ENCODE measurements at places on chromosomes 11 and 22.

DNA sequence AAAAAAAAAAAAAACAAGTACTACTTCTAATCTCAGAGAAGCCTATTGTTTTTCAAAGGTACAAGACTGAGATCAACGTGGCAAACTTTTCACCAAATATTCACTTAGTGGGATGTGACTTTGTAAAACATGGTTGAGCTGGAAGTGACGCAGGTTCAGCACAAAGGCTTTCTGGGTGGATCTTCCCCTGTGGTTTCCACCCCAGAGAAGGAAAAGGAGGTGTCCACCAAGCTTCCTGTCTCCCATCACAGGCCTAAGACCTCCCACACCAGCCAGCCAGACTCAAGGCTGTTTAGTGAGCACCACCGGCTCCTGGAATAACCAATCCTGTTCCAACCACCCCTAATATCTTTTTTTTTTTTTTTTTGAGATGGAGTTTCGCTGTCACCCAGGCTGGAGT is 5.7 kb downstream of the TMEM184B start:
- no peak overlapping the region for H3K4me3 ChIP-seq
- peaks cover 33% of the 10 kb centered on the region for H3K4me1 ChIP-seq
- no peaks in the 10 kb centered on the region for H3K36me3 ChIP-seq
- DNase-seq = peak; percentile 13
- peak overlapping the region; percentile 51 for H3K27ac ChIP-seq
- no peaks in the 10 kb centered on the region for H3K27me3 ChIP-seq

DNA sequence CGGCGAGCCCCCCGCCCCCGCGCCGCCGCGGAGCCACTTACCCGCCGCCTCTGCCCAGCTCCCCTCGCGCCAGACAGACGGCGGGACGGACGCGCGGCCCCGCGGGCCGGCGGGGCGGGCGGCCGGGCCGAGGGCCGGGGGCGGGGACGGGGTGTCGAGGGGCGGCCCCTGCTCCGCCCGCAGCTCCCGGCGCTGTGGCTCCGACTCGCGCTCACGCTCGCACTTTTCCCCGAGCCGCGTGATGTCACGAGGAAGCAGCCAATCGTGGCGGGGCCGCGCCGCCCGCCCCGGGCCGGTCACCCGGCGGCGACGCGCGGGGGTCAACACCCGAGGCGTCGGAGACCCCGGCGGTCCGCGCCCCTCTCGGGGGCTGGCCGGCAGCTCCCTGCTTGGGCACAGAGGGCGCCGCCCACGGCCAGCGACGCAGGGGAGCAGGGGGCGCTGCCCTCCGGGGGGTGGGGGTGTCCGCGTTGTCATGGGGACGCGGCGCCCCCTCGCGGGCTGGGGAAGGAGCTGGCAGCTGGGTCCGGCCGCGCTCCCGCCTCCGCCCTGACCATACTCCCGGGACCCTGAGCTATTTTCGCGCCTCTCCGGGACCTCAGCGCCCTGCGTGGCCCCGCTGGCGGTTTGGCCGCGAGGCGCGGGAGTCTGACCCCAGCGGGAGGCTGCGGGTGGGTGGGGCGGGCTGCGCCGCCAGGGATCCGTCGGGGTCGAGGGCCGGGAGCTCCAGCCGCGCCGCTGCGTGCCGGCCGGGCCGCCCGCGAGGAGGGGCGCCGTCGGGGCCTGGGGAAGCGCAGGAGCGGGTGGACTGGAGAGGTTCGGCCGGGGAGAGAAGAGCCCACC is at the start of gene CHRM4:
Gene CHRM4, minus strand, starts transcription at position 199 of the 843 bp plus-strand sequence. CDS start 5,219 bp downstream, outside the sequence.
- peak within 1 kb of the TSS; percentile 48 for H3K4me3 ChIP-seq
- peaks cover 17% of the 10 kb centered on the region for H3K36me3 ChIP-seq
- H3K27ac ChIP-seq = no peak within 1 kb of the TSS
- peaks cover 38% of the 10 kb centered on the region for H3K4me1 ChIP-seq

DNA sequence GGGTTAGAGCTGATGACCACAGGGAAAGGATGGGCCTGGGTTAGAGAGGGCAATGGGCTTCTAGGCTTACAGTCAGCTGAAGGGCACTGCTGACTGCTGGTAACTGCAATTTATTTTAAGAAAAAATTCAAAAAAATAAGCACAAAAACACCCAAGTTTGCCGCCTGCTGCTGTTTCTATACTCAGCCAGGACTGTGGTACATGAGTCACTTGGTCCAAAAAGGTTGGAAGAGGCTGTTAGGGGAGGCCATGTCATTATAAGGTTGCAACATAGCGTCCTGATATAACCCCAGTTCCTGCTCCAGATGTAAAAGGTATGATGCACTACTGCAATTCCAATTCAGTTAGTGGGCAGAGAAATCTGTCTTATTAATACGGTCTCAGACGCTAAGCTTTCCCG is 98.9 kb downstream of the ETS1 start:
- H3K4me3 ChIP-seq = no peak overlapping the region
- no peaks in the 10 kb centered on the region for H3K4me1 ChIP-seq
- no peak for DNase-seq
- H3K27ac ChIP-seq = peak overlapping the region; percentile 80
- no peaks in the 10 kb centered on the region for H3K27me3 ChIP-seq

GRCh38 chr22:29152954-29153719 is 52.6 kb upstream of the EMID1 start:
- no peaks in the 10 kb centered on the region for H3K4me1 ChIP-seq
- no peaks in the 10 kb centered on the region for H3K36me3 ChIP-seq
- DNase-seq = no peak
- no peak overlapping the region for H3K4me3 ChIP-seq
- no peaks in the 10 kb centered on the region for H3K27me3 ChIP-seq
- H3K27ac ChIP-seq = peak overlapping the region; percentile 61

- peaks cover 24% of the 10 kb centered on the region for H3K36me3 ChIP-seq
- H3K27ac ChIP-seq = no peak overlapping the region
- no peak overlapping the region for H3K4me3 ChIP-seq
Measured at GRCh38 chr11:119099711-119100110, 1.9 kb downstream of the DPAGT1 start.

DNA sequence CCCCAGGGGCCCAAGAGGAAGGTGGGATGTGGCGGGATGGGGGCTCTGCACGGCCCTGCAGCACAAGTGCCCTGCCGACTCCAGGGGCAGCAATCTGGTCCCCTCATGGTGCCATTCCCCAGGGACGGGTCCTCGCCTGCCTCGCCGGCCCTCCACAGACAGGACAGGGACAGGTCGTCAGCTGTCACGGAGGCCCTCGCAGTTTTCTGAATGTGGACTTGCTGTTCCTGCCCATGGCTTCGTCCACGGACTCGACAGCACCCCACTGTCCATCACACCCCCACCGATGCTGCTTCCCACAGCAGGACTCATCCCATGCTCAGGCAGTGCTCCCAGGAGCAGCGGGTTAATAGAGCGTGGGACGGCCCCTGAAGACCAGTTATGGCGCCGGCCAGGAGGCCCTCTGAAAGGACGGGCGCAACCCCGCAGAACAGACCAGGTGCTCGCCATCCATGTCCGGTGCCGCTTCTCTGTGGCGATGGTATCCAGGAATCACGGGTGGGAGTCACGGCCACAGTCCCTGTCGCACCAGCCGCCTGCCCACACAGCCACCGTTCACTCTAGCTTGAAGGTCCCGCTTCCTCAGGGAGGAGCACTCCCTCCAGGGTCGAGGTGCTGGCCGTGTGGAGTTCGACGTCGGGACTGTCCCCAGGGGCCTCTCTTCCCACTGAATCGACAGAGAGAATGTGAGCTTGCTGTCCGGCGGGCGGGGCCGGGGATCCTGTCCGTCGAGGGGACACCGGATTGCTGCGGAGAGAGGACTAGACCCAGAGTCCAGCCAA is 18.5 kb upstream of the MUC2 start:
- no peaks in the 10 kb centered on the region for H3K27me3 ChIP-seq
- no peaks in the 10 kb centered on the region for H3K36me3 ChIP-seq
- H3K4me3 ChIP-seq = no peak overlapping the region
- no peak overlapping the region for H3K27ac ChIP-seq

DNA sequence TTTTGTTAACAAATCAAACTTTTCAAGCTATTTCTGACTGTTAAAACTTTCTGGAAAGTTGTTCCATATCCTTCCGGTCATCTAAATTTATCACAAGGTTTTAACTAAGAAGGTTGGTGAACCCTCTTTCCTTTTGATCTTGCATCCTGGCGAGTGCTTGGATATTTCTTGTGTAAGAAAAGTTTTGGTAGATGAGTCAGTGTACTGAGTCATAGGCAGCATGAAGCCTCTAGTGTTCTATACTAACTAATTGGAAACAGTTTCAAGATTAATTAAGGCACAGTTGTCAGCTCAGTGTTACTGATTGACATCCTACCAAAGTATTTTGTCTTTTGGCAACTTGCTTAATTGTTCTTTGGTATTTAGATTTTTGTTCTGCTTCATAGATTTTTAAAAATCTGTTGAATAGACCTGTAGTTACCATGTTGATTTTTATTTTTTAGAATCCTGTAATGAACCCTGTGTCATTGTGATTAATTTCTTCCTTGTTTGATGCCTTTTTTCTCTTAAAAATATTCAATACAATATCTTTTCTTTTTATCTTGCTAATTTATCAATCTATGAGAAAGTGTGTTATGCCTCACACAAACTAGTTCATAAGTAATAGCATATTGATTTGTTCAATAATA is 38.0 kb downstream of the METTL15 start:
- H3K27ac ChIP-seq = no peak overlapping the region
- no peaks in the 10 kb centered on the region for H3K27me3 ChIP-seq
- no peak overlapping the region for H3K4me3 ChIP-seq
- DNase-seq = no peak

- no peak overlapping the region for H3K4me3 ChIP-seq
- no peak for DNase-seq
- H3K27me3 ChIP-seq = no peaks in the 10 kb centered on the region
- no peaks in the 10 kb centered on the region for H3K36me3 ChIP-seq
- H3K4me1 ChIP-seq = peaks cover 10% of the 10 kb centered on the region
Measured at GRCh38 chr11:66879000-66879399, 22.1 kb downstream of the LRFN4 start.

DNA sequence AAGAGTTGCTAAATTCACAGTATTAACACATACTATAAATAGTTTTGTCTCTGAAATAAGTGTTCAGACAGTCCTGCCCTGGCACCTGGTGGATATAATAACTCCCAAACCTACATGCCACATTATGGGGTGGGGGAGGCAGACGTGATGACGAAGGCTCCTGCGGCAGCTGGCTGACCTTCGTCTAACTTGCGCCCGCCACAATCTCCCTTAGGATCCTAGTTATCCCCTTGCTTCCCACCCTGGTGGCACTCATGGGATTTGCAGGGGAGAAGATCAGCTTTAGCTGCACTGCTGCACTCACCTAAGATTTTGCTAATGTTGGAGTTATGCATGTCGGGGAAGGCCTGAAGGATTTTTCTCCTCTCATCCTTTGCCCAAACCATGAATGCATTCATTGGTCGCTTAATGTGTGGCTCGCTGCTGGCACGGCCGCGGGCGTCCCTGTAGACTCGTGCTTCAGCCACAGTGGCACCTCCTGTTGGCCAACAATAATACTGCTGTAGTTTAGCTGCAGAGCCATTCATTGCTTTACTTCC is 367.6 kb downstream of the SOX6 start:
- no peak overlapping the region for H3K27ac ChIP-seq
- peaks cover 14% of the 10 kb centered on the region for H3K36me3 ChIP-seq
- no peak for DNase-seq
- no peaks in the 10 kb centered on the region for H3K27me3 ChIP-seq
- H3K4me3 ChIP-seq = no peak overlapping the region

DNA sequence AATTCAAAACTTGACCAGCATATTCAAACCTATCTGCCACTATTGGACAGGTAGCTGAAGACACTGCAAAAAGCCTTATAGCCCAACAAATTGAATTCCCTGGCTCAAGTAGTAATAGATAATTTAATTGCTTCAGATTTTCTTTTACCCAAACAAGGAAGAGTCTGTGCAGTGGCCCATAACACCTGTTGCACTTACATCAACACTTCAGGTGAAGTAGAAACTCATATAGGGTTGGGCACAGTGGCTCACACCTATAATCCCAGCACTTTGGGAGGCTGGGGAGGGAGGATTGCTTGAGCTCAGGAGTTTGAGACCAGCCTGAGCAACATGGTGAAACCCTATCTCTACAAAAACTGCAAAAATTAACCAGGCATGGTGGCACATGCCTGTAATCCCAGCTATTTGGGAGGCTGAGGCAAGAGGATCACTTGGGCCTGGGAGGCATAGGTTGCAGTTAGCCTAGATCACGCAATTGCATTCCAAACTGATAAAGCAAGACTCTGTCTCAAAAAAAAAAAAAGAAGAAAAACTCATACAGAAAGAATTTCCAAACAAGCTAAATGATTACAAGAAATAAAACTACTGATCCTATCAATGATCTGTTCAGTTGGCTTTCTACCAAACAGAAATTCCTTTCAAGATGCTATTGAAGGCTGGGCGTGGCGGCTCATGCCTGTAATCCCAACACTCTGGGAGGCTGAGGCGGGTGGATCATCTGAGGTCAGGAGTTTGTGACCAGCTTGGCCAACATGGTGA is 9.5 kb downstream of the FOLR3 start:
- peak; percentile 32 for DNase-seq
- no peaks in the 10 kb centered on the region for H3K36me3 ChIP-seq
- H3K27ac ChIP-seq = no peak overlapping the region
- no peak overlapping the region for H3K4me3 ChIP-seq
- H3K4me1 ChIP-seq = no peaks in the 10 kb centered on the region

DNA sequence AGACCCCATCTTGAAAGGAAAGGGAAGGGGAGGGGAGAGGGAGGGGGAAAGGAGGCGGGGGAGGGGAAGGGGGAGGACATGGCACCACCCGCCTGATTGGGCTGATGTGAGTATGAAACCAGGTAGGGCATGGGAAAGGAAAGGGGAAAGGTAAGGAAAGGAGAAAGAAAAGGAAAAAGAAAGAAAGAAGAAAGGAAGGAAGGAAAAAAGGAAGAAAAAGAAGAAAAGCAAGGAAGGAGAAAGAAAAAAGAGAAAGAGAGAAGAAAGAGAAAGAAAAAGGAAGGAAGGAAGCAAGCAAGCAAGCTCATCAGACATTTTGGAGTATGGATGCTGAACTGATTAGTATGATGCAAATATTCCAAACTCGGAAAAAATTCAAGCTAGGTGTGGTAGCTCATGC is 36.0 kb upstream of the TFIP11 start:
- no peak overlapping the region for H3K4me3 ChIP-seq
- H3K27ac ChIP-seq = no peak overlapping the region
- H3K4me1 ChIP-seq = no peaks in the 10 kb centered on the region
- no peaks in the 10 kb centered on the region for H3K27me3 ChIP-seq
- peaks cover 14% of the 10 kb centered on the region for H3K36me3 ChIP-seq
- DNase-seq = no peak

- no peaks in the 10 kb centered on the region for H3K4me1 ChIP-seq
- H3K36me3 ChIP-seq = no peaks in the 10 kb centered on the region
- no peak overlapping the region for H3K4me3 ChIP-seq
- H3K27ac ChIP-seq = no peak overlapping the region
- no peak for DNase-seq
Measured at GRCh38 chr11:17511571-17511970, 32.6 kb downstream of the USH1C start.

DNA sequence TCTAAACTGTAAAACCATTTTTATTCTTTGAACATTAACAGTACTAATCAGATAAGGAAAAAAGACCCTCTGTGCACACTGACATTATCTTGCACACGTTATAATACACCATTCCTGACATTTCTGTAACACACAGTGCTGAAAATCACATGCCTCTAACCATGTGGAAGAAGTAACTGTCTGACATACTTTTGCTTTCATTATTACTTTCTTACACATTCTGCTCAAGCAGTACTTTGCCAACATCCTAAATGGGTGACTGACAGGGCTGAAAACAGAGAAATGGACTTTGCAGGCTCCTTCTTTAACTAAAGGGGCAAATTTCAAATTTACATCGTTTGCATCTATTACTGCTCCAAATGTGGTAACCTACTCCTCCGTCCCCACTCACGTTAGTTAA is 22.8 kb upstream of the TP53AIP1 start:
- H3K27ac ChIP-seq = no peak overlapping the region
- H3K36me3 ChIP-seq = peaks cover 7% of the 10 kb centered on the region
- H3K27me3 ChIP-seq = no peaks in the 10 kb centered on the region
